CD4-positive, alpha-beta T cell (primary cell): ENCODE measurements at places on chromosomes 6 and 20.

GRCh38 chr6:3063733-3064700, 4.3 kb upstream of the RIPK1 start:
- DNase-seq = peak; percentile 88

- DNase-seq = no peak
Measured at GRCh38 chr6:85565736-85566135, 27.9 kb downstream of the SNX14 start.

DNA sequence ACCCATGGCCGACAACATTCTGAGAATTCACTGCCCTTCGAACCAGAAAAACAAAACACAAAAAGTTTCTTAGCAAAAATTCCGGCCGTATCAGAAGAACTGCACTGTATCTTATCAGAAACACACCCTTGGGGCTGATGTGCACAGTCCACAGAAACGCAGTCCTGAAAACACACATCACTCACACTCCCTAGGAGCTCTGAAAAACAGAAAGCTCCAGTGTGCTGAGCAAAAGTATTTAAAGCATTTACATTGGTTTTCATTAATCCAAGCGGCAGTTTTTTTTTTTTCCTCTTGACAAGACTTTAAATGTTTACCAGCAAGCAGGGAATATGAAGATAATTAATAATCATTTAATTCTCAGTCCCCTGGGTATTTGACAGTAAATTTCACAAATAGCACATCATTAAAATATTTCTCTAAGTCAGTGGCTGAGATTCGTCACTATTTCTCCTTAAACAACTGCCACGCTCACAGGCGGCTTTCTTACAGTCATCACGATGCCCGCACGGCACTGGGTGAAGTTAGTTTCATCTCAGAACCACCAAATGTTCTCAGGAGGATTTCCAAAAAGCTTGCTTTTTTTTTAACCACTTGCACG, 13.3 kb downstream of the NFATC2 start:
- no peak for DNase-seq

GRCh38 chr6:73704260-73704659, 8.3 kb downstream of the CD109 start:
- DNase-seq = no peak

- no peak for DNase-seq
Measured at GRCh38 chr20:6157345-6157744, 34.5 kb upstream of the FERMT1 start.

- no peak for DNase-seq
Measured at GRCh38 chr20:37789408-37789807, 95.6 kb downstream of the CTNNBL1 start.
